Left kidney (tissue), 8 donors: ENCODE measurements at places on chromosomes 12 and 14. TPM values are rescaled to one million over a fixed set of nuclear protein-coding genes. Genes with fewer than 3 reads are reported as not detected.
A peak's percentile ranks its signal among the peaks of the same experiment; 100 is the strongest.

Gene ABCC9
- 30.3 TPM for polyA plus RNA-seq

- no peak for DNase-seq
Observed at GRCh38 chr14:78103271-78103670, 66.9 kb upstream of the NRXN3 start.

GRCh38 chr12:6178981-6179761, 21.0 kb upstream of the CD9 start:
- DNase-seq, result no peak

Gene FIGNL2
- polyA plus RNA-seq, result 3.4 TPM

DNA sequence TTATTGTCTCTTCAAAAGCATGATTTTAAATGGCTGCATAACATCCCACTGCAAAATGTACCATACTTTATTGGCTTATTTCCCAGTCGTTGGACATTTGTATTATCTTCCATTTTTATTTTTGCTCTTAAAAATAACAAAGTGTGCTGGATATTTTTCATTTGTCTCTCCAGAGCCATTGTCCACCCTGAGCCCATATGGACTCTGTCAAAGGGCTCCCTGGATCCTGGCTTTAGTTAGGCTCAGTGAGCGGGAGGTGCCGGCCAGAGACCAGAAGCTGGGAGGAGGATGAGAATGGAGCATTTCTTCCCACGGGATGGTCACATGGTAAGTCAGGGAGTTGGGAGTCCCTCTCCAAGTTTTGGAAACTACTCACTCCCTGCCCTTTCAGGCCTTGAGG, 296.9 kb downstream of the NUAK1 start:
- peak; percentile 52 for DNase-seq

Gene GPR65
- polyA plus RNA-seq, result 0.50 TPM

Gene ART4
- polyA plus RNA-seq, result 0.22 TPM

Gene IQSEC3
- polyA plus RNA-seq, result 10.8 TPM

Gene TAS2R42
- not detected for polyA plus RNA-seq

- DNase-seq, result no peak
Observed at GRCh38 chr12:1360441-1361210, 233.8 kb downstream of the FBXL14 start.

Gene PAWR
- polyA plus RNA-seq, result 146 TPM

GRCh38 chr14:72711936-72712335, 182.0 kb downstream of the DPF3 start:
- no peak for DNase-seq

Gene CMKLR1
- polyA plus RNA-seq, result 3.1 TPM

GRCh38 chr12:8609061-8609570, 3.5 kb downstream of the AICDA start:
- peak; percentile 35 for DNase-seq

Gene C14orf132
- polyA plus RNA-seq, result 30.2 TPM

GRCh38 chr12:16119618-16120415, 157.7 kb downstream of the SLC15A5 start:
- no peak for DNase-seq

DNA sequence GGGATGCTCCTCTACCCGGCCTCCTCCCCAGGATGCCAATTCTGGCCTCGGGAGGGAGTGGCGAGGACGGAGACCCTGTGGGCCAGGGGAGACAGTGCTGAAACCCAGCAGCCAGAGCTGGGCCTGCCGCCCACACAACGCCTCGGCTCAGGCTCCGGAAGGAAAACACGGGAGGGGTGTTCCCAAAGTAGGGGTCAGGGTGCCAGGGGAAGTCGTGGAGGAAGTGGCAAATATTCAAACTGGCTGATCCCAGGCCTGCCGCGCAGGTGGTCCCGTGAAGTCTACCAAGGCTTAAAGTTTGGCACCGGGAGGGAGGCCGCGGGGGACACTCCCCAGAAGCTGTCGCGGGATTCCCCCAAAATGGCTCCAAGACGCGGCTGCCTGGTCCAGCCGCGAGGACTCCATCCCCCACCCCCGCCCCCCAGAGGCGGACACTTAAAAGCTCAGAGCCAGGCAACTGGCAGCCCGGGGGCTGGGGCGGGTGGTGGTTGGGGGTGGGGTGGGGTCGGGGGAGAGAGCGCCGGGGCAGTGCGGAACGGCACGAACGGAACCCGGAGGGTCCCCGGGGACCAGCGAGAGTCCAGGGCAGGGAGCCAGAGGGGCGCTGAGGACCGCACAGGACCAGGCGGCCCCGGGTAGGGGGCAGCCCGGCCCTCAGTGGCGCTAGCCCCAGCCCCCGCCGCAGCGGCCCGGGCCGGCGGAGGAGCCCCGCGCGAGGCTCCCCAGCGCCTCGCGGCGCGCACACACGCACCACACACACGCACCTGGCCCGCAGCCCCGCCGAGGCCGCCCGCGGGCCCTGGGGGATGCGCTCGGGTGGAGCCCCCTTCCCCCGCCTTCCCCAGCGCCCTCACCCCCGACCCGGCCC, 20.0 kb downstream of the BEGAIN start:
- DNase-seq, result no peak

Gene SLC38A4
- 27.1 TPM for polyA plus RNA-seq

GRCh38 chr12:113840401-113841042, 125.6 kb downstream of the RBM19 start:
- no peak for DNase-seq

GRCh38 chr14:103594265-103594664, 31.5 kb downstream of the COA8 start:
- no peak for DNase-seq

GRCh38 chr14:22558221-22558913, 30.7 kb downstream of the DAD1 start:
- DNase-seq, result no peak

- no peak for DNase-seq
Observed at GRCh38 chr14:63960926-63961567, 108.2 kb downstream of the SYNE2 start.

- DNase-seq, result no peak
Observed at GRCh38 chr12:55652352-55652751, 15.7 kb downstream of the OR10P1 start.

Gene REM2
- polyA plus RNA-seq, result 1.9 TPM

- no peak for DNase-seq
Observed at GRCh38 chr14:105145381-105146180, 23.0 kb downstream of the JAG2 start.

Gene PPP1R36
- 1.5 TPM for polyA plus RNA-seq

DNA sequence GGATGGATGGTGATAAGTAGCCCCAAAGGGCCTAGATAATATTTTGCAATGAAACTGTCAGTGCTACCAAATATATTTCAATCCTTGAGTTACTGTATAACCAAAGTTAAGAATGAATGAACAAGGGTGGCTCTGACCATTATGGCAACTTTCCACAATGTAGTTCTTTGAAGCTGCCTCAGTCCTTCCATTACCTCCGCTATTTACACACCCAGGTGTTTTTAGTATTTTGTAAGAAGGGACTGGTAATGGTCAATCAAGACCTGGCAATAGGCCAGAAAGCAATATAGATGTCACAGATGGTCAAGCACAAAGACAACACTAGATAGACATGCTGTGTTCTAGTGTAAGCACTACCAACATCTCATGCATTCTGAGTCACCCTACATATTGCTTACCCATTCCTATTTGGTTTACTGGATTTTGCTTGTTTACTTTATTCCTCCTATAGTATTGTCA, 16.3 kb downstream of the DUSP16 start:
- DNase-seq, result no peak
